ENCODE measurements at places on chromosomes 2 and 18. TPM values are rescaled to one million over a fixed set of nuclear protein-coding genes. Genes with fewer than 3 reads are reported as not detected.

Gene SAP130
- 6.3 TPM for polyA plus RNA-seq

Gene POMC
- 2.1 TPM for polyA plus RNA-seq

Gene CCDC121
- polyA plus RNA-seq, result 1.0 TPM

Gene NCKAP5
- polyA plus RNA-seq, result 3.0 TPM

Gene CYRIA
- polyA plus RNA-seq, result 1.0 TPM

Gene RBM43
- 1.6 TPM for polyA plus RNA-seq

Gene NYAP2
- polyA plus RNA-seq, result 0.09 TPM

Gene KLHL30
- polyA plus RNA-seq, result 0.24 TPM

Gene CKAP2L
- polyA plus RNA-seq, result 1.6 TPM

Gene CCDC150
- polyA plus RNA-seq, result 2.6 TPM

Gene SALL3
- polyA plus RNA-seq, result not detected

Gene FAHD2A
- 11.9 TPM for polyA plus RNA-seq

Gene DRC1
- polyA plus RNA-seq, result 0.08 TPM

Gene GDF7
- polyA plus RNA-seq, result 0.56 TPM

Gene IL1RN
- polyA plus RNA-seq, result 1,363 TPM

Gene SLC11A1
- 1.1 TPM for polyA plus RNA-seq

Gene AMER3
- polyA plus RNA-seq, result not detected

Gene STPG4
- polyA plus RNA-seq, result not detected

Gene NRP2
- 6.9 TPM for polyA plus RNA-seq

Gene ACKR3
- polyA plus RNA-seq, result 20.6 TPM

Gene FRZB
- 1.2 TPM for polyA plus RNA-seq

Gene FAM237A
- not detected for polyA plus RNA-seq

Gene ST6GAL2
- 1.1 TPM for polyA plus RNA-seq

Gene MC5R
- polyA plus RNA-seq, result 0.20 TPM

Gene LBH
- polyA plus RNA-seq, result 4.5 TPM

Gene DUSP2
- 2.8 TPM for polyA plus RNA-seq

Gene DNAH6
- 0.10 TPM for polyA plus RNA-seq

Gene LAMA1
- polyA plus RNA-seq, result 0.27 TPM

Gene AFF3
- 1.1 TPM for polyA plus RNA-seq

Gene RFX8
- 0.08 TPM for polyA plus RNA-seq
